Choroid plexus epithelial cell (primary cell): ENCODE measurements at places on chromosomes 1 and 21.

GRCh38 chr21:25127007-25127406 lies 480.3 kb downstream of the MRPL39 start:
- DNase-seq: no peak

DNA sequence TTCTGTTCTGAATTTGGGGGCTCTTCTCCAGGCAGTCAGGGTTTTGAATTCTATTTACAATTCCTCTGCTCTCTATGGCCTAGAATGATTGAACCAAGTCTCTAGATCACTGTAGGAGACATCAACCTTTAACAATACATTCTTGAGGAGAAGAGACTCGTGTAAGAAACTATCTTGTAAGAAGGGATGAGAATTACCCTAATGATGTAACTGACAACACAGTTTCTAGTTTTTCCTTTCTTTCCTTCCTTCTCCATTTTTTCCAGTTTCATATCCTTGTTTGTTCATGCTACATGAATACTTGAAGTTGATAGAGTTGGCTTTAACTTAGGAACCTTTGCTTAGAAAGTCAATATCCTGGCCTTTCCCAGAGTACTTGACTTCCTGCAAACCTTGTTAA lies 1.3 kb upstream of the ATP1A1 start:
- no peak for DNase-seq

DNA sequence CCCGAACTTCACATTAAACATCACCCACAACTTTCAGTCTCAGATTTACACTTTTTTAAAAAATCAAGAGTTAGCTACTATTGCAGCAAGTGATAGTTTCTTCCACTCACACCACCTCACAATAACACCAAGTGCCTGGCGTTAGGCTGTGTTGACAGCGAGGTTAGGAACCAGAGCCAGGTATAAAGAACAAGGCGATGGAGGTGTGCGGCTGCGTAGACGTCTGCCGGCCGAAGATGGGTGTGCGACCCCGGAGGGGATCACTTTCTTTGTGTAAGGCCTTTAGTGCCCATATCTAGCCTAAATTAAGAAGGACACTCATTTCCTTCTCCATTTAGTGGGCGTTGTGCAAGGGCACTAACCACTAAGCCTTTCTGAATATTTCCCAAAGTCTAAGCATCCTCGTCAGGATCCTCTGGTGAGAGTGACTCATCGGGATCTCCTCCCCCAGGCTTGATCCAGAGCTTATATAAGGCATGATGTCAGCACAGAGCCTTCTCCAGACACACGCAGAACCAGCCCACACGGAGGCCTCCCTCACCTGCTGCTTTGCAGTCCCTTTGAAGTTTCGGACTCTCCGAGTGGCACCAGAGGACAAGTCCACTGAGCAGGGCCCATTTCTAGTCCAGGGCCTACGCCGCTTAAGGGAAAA lies 11.8 kb downstream of the NHLH2 start:
- DNase-seq: peak; percentile 50

DNA sequence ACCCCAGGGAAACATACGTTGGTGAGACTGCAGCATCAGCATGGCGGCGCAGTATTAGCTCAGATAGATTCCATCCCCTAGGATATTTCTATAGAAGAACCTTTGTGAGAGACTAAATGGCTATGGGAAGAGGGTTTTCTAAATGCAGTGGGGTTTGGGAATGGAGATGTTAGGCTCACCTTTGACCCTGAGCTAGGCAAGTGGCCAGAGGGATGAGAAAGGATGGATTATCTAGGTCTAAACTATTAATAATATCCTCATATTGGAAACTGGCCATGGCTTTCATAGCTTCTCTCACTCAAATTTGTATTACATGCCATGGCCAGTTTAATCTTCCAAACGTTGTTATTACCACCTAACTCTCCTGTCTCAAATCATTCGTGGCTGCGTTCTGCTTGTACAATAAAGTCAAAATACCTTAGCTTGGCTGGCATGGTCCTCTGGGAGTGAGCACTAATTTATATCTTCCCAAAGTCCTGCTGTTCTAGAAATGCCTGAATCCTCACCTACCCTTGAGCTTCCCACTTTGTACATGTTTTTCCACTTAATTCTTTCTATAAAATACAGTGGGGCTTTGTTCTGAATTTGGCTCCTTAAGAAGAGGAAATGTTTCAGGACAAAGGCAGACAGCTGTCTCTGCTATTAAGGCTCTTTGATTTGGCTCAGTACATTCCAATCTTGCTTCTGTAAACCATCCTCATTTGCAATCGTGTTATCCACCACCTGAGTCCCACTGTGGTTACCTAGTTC lies 31.0 kb upstream of the COG2 start:
- no peak for DNase-seq

GRCh38 chr1:231642618-231643017 lies 16.0 kb downstream of the DISC1 start:
- no peak for DNase-seq

DNA sequence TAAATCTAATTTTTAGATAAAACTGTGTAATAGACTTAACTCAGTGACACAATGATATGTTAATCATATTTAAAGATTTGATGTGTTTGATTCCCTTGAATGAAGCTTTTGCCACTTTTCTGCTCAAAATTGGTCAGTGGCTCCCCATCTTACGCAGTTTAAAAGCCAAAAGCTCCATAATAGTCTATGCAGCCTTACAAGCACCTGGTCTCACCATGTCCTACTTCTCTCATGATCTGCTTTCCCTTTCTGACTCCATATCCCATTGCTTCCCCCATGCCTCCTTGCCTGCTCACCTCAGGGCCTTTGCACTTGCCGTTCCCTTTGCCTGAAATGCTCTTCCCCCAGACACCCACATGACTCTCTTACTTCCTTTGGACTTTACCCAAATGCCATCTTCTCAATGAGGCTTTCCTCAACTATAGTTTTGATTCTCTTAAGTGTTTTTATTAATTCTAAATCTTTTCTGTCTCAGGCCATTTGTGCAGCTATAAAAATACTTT lies 1.9 kb downstream of the ZBTB8A start:
- no peak for DNase-seq

DNA sequence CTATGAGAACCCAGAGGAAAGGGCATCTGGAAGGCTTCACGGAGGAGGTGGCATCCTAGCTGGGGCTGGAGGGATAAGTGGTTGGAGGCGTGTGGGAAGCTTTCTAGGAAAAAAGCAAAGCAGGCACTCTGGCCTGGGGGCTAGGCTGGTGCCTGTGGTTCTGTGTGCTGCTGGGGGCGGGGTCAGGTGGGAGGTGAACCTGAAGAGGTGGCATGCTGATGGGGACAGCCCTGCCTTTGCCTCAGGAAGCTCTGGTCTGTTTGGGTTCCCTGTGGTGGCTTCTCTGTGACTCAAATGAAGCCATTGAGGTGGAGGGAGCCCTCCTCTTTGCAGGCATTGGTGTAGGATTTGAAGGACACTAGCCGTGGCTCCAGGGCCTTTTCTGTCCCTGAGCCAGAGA lies 221.6 kb upstream of the POU3F1 start:
- no peak for DNase-seq

GRCh38 chr1:11058595-11059154 lies 1.1 kb downstream of the SRM start:
- no peak for DNase-seq

- DNase-seq: no peak
These were observed 371.6 kb downstream of the AMY1C start for GRCh38 chr1:104121271-104121670.

DNA sequence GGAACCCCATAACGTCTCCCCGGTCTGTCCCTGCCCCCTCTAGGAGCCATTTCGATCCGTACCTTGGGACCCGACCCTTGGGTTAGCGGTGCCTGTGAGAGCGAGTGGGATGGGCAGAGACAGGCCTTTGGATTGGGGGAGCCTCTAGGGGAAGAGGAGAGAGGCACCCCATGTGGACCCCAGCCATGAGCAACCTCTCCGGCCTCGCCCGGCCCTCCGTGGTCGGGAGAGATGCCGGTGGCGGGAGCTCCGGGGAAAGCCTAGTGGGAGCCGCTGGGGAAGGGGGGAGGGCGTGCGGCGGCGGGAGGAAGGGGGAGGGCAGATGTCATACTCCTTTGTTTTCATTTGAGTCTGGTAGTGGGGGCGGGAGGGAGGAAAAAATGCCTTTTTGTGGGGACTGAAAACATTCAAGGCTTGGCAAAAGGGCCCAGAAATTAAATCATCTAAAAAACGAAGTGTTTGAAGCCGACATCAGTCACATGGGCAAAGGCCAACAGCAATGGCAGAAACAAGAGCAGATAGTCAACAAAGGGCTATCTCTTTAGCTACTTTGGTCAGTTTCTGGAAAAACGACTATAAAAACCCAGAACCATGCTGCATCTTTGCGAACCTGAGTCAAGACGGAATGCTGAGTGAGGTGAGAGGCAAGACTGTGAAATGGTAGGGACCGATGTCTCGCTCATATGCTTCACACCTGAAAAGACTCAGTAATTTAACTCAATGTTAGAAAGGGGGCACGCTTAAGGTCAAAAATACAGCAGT lies 758 bp downstream of the PTBP2 start:
- peak; percentile 67 for DNase-seq

DNA sequence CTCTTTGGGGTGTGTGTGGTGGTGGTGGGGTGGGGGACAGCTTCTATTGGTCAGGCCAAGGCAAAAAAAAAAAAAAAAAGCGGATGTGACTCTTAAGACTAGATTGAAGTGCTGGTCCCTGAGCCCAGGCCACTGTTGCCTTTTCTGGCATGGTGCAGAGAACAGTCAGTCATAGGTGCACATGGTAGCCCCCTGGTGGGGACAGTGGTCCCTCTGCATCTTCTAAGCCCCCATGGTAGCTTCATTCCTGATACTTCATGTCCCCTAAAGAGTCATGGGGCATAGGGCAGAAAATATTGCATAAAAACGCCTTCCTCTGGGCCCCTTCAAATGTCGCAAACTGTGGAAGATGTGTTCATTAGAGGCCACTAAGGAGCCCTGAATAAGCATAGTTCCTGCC lies 371.8 kb downstream of the NPHP4 start:
- no peak for DNase-seq

GRCh38 chr1:158998781-158999161 lies 10.9 kb upstream of the IFI16 start:
- peak; percentile 71 for DNase-seq

- no peak for DNase-seq
These were observed 40.1 kb downstream of the PTPRC start for GRCh38 chr1:198678901-198679329.

GRCh38 chr21:24470852-24471251 lies 1136.4 kb downstream of the MRPL39 start:
- no peak for DNase-seq

GRCh38 chr1:56286956-56287355 lies 292.4 kb downstream of the PLPP3 start:
- DNase-seq: no peak

GRCh38 chr1:90809093-90809492 lies 92.0 kb upstream of the BARHL2 start:
- no peak for DNase-seq
